ENCODE measurements at places on chromosomes 5 and 9.
A peak's percentile ranks its signal among the peaks of the same experiment; 100 is the strongest.

DNA sequence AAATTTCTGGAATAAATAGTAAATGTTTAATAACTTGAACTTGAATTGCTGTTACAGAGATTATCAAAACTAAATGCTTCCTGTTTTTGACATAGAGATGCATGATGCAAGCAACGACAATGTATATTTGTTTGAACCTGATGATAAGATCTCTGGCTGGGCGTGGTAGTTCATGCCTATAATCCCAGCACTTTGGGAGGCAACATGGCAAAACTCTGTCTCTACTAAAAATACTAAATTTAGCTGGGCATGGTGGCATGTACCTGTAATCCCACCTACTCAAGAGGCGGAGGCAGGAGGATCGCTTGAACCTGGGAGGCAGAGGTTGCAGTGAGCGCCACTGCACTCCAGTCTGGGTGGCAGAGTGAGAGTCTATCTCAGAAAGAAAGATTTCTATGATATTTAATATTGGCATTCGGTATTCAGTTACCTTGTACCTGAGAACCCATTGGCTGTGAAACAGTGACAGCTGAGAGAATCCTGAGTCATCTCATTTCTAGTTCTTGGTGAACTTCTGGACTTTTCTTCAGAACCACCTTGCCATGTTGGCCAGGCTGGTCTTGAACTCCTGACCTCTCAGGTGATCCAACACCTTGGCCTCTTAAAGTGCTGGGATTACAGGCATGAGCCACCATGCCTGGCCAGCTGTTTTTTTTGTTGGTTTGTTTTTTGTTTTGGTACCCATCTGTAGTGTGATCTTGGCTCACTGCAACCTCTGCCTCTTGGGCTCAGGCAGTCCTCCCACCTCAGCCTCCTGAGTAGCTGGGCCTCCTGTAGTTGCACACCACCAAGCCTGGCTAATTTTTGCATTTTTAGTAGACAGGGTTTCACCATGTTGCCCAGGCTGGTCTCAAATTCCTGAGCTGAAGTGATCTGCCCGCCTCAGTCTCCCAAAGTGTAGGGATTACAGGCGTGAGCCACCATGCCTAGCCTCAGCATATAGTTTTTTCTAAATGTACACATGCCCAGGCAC, 10.0 kb upstream of the FGF18 start:
- DNase-seq = no peak

DNA sequence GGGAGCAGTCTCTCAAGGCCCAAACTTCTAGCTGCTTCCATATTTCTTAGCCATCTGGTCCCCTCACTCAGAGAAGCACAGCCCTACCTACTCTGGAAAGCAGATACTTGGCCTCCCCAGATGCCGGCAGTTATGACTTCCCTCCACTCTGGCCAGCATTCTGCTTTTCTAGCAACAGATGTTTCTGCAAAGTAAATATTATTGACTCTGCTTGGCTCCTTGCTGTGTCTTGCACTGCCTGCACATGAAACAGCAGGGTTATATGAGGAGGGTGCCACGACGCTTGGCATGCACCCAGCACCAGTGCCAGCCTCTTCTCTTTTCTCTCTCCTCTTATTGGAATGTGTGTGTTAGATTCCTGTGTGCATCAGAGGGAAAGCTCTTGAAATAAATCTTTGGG, 99.7 kb downstream of the ARHGAP26 start:
- no peak for DNase-seq

DNA sequence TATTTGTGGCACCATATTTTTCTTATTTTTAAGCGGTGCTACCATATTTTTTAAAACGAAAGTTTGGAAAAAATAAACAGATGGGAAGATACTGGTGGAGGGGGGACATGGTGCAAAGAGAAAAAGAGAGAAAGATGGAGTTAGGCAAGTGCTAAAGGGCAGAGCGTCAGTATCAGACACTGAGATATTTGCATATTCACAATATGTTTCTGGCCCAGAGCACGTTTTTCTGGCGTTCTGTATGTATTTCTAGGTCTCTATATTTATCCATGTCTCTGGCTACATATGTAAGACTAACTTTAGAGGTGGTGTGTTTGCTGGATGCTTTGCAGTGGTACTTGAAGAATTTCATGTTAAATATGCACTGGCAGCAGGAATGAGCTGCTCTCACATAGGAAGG, 414.0 kb downstream of the TLE4 start:
- DNase-seq = no peak

GRCh38 chr9:20804489-20805250, 120.6 kb downstream of the FOCAD start:
- DNase-seq = no peak

GRCh38 chr5:146494656-146495055, 21.3 kb downstream of the GPR151 start:
- DNase-seq = no peak

GRCh38 chr5:178454303-178454702, 135.9 kb downstream of the COL23A1 start:
- DNase-seq = no peak

DNA sequence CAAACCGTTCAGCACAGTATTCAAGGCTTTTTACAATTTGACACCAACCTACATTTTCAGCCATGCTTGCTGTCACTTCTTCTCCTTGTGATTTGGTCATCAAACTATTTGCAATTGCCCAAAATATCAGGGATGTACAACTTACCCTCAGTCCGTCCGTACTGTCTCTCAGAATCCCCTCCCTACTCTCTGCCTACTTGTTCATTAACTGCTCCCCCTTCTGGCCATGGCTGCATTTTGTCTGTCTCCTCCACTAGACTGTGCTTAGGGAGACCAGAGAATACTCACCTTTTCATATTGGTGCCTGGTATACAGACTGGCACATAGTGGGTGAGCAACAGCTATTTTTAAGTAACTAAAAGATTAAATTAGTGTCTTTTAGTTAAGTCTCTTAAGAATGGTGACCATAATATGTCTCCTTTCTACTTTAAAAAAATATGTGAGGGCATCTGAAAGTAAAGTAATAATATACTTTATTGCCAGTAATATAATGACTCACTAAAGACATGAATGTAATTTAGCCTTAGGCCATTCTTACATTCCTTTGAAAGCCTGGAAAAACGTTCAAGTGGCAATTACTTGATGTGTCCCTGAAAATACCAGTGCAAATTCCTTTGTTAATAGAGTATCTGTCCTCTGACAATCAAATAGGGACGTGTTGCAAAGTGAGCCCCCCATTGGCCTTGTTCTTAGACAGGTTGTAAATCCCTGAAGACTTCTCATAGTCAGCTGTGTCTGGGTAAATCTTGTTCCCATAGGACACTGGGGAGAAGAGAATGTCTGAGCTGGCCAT, 27.8 kb downstream of the PRLR start:
- DNase-seq = peak; percentile 8

DNA sequence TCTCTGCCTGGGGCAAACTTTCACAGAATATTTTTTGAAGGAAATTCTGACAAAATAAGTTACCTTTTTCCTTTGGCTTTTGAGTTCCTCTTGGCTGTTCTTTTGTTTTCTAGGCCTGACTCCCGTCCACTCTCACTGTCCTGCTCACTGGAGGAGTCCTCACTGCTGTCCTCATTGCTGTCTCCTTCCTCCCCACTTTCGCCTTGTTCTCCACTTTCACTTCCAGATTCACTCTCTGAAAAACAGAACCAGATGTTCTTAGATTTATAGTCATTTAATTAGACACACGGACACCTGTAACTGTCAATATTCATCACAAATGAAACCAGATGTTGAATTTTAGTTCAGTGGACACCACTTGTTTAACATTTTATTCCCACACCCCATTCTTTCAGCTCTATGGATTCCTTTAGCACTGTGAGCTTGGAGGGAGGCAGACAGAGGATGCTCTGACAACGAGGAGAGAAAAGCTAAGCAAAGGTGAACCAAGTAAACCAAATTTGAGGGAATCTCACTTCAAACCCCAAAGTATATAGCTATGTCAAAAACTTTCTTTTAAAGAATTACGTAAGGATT, 180.7 kb downstream of the AP3B1 start:
- DNase-seq = no peak

GRCh38 chr5:168073991-168074800, 217.2 kb upstream of the WWC1 start:
- DNase-seq = no peak

DNA sequence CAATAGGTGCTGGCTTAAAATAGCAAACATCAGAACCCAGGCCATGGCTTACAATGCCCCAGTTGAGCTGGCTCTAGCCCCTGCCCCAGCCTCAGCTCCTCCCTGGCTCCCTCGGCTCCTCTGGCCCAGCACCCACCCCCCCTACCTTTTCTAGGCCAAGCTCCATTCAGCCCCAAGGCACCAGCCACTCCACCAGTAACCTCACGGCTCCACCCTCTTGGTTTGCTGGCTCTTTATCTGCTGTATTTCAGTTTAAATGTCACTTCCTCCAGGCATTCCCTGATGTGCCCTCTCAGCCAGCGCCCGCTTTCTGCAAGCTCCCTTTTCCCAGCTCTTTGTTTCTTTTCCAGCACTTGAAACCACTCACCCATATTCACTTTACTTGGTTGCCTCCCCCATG, 10.6 kb downstream of the C1QTNF2 start:
- DNase-seq = no peak

DNA sequence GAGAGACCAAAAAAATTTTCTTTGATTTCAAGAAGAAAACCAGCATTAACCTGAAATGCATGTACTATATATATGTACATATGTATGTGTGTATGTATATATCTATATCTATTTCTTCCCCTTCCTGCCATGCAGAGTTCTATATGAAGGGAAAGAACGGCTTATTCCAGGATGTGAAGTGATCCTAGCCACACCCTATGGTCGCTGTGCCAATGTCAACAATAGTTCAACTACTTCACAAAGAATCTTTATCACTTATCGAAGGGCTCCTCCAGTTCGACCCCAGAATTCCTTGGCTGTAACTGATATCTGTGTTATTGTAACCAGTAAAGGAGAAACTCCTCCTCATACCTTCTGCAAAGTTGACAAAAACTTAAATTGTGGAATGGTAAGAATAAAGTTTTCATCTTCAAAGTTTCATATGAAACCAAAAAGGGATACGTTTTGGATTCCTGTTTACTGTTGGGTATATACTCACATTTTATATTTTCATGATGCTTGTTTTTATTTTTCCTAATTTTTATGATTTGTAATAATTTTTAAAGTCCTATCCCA, 56.2 kb downstream of the DENND4C start:
- DNase-seq = no peak

- no peak for DNase-seq
Observed at GRCh38 chr5:126455728-126456127, 32.5 kb downstream of the GRAMD2B start.

- no peak for DNase-seq
Observed at GRCh38 chr9:133303266-133304157, 28.5 kb upstream of the ABO start.

- no peak for DNase-seq
Observed at GRCh38 chr5:91977579-91977978, 594.5 kb upstream of the ARRDC3 start.

DNA sequence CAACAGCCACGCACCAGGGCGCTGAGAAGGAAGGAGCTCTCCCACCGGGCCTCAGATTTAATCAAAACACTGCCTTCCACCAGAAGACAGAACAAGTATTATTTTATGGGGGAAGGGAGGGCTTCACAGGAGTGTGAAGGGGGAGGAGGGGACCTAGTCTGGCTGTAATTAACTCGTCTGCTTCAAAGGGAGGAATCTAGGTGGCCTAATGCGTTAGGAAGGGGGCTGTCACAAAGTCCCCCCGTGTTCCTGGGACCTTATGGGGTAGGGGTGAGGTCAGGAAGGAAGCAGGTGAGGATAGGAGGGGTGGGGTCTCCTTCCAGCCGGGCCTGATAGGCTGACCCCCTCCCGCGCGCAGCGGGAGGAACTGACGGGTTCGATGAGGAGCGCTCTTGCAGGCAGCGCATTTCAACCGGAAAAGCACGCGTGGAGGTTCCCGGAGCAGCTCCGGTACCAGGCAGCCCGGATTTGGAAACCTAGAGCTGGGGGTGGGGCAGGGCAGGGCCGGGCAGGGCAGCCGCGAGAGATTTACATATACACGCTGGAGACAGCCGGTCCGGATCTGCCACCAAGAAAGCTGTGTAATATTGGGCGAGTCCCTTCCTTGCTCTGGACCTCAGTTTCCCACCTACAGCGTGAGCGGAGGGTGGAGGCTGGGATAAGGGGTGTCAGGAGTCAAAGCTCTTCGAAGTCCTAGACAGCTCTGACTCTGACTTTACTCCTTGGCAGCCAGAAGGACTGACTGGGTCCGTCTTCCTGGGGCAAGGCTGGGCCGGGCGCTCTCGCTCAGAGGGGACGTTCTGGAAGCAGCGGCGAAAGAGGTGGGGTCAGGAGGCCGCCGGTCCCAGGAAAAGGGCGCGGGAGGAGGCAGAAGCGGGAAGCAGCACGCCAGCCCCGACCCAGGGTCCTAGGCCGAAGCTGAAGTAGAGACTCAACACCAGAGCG, 1.8 kb downstream of the SHB start:
- DNase-seq = no peak

GRCh38 chr5:134097211-134097749, 17.2 kb upstream of the TCF7 start:
- no peak for DNase-seq

DNA sequence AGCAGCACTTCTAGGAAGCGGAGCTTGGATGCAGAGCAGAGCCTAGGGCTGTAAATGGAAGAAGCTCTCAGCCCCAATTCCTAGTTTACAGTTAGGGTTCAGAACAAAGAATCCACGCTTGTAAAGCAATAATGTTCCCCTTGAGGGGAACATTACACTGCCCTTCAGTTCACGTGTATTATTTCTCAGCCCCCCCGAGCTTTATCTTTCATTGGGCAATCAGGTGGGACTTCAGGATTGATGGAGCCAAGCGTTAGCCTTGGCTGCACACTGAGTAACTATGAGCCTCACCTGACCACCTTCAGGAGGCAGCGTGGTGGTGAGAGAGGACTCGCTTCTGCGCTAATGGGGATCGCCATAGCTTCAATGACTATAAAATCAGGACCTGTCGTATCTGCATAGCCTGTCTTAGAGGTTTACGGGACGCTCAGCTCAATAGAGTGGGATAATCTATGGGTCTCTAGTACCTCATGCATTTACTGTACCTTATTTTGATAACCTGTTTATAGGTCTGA, 157.0 kb upstream of the RASEF start:
- DNase-seq = no peak

- DNase-seq = peak; percentile 58
Observed at GRCh38 chr5:43039471-43040286, 440 bp downstream of the ANXA2R start.

DNA sequence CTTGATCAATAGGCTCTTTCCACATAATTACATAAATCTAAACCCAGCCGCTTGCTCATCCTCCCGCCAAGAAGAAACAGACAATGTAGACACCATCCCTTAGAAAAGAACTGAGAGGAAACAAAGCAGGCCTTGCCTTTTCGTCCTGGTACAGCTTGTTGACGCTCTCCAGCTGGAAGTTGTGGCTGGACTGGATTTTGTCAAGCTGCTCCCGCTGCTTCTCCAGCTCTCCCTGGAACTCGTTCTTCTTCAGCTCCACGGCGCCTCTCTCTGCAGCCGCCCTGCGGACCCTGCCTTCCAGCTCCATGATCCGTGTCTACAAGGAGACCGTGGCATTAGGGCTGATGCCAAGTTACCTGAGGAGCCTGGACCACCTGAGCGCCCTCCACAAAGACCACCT, 22.1 kb downstream of the GOLM1 start:
- DNase-seq = no peak
